AG09319 (cell line): ENCODE measurements at places on chromosomes 16 and 17.

- DNase-seq = no peak
Measured at GRCh38 chr16:30180741-30181140, 2.7 kb upstream of the CORO1A start.

GRCh38 chr17:41490000-41490990, 585 bp upstream of the KRT36 start:
- DNase-seq = no peak

- no peak for DNase-seq
Measured at GRCh38 chr17:68085771-68086381, 50.3 kb downstream of the KPNA2 start.

GRCh38 chr17:70905796-70906195, 736.5 kb downstream of the KCNJ2 start:
- peak; percentile 85 for DNase-seq

GRCh38 chr17:4049546-4049945, 85.3 kb upstream of the ATP2A3 start:
- no peak for DNase-seq

DNA sequence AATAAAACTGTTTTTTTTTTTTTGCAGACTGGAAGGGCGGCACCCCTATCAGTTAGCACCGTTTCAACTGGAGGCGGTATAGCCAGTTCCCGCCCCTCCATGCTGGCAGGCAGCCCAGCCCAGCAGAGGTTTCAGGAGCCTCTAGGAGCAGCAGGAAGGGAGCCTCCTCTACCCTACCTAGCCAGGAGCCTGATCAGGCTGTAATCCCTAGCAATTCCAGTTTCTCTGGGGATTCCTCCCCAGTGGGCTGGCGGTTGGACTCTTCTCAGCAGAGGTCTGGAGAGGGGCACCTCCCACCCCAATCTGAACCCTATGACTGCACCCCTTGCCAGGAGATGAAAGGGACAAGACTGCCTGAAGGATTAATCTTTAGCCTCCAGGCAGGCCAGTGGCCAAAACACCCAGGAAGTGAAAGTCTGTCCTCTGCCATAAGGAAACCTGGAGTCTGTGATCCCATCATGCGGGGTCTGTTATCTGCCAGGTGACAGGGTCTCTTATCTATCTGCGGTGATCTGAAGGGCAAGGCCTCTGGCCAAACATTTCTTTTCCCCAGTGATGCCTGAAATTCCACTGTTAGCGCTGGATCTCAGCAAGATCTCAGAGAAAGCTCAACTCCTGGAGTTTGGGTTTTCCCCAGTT, 4.9 kb upstream of the CDH1 start:
- no peak for DNase-seq

DNA sequence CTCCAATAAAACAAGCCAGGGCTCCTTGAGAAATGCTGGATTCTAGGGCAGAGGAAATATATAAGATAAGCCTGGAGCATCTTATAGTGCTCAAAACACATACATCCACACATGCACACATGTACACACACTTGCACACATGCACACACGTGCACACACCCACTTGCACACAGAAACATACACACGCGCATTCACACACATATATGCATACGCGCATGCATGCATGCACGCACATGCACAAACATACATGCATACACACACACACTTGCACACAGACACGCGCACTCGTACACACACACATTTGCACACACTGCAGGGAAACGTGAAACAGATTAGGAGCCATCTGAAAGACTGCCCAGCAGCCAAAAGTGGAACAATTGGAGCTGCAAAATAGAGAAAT, 8.0 kb upstream of the ENPP7 start:
- DNase-seq = no peak

DNA sequence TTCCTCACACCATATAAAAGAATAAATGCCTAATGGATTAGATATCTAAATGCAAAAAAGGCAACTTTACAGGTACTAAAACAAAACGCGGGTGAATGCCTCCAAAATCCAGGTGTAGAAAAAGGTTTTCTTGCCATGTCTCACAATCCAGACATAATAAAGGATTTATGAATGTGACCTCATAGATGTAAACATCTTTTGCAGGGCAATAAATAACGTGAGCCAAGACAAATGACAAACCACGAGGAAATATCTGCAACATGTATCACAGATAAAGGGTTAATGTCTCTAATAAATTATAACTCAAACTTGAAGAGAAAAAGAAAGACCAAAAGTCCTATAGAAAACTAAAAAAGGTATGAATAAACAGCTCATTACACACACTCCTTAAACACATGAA, 180.7 kb downstream of the PARN start:
- DNase-seq = no peak

DNA sequence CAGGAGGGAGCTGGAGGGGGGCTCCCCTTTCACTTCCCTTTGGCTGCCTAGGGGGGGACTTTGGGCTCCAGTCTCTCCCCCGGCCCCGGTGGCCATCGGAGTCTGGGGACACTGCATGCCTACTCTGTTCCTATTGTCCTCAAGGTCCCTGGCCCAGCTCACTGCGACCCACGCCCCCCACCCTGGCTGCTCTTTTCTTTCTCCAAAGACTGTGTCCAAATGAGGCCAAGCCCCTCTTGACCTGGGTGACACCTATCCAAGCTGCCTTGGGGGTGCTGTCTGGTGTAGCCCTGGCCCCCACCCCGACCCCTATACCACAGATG, 12.9 kb downstream of the UBALD1 start:
- DNase-seq = no peak

GRCh38 chr17:12789481-12790248, at the start of gene ARHGAP44:
TSS of gene ARHGAP44 (plus strand) at chr17:12789498. CDS start at chr17:12789839, 341 bp downstream.
- peak; percentile 11 for DNase-seq
